ENCODE measurements at places on chromosomes 3 and 15. TPM values are rescaled to one million over a fixed set of nuclear protein-coding genes. Genes with fewer than 3 reads are reported as not detected.

DNA sequence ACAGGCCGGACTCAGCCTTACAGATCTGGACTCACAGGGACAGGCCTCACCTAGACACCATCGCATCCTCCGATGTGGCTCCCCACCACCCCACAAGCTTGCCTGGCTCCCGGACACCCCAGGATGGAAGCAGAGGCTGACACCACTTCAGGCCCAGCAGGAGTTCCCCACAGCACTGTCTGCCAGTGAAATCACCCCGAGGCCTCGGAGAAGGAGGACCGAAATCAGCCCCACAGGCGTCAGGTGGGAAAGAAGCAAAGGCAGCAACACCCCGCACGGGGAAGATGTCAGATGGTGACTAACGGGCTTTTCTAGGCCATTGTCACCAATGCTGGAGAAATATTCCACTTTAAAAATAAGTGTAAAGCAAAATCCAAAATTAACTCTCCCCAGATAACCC is 18.6 kb downstream of the ADCY5 start:
- no peak for DNase-seq

GRCh38 chr15:63369296-63369695 is 12.3 kb downstream of the CA12 start:
- DNase-seq, result no peak

The PRRT3 gene
- 3.0 TPM for total RNA-seq

DNA sequence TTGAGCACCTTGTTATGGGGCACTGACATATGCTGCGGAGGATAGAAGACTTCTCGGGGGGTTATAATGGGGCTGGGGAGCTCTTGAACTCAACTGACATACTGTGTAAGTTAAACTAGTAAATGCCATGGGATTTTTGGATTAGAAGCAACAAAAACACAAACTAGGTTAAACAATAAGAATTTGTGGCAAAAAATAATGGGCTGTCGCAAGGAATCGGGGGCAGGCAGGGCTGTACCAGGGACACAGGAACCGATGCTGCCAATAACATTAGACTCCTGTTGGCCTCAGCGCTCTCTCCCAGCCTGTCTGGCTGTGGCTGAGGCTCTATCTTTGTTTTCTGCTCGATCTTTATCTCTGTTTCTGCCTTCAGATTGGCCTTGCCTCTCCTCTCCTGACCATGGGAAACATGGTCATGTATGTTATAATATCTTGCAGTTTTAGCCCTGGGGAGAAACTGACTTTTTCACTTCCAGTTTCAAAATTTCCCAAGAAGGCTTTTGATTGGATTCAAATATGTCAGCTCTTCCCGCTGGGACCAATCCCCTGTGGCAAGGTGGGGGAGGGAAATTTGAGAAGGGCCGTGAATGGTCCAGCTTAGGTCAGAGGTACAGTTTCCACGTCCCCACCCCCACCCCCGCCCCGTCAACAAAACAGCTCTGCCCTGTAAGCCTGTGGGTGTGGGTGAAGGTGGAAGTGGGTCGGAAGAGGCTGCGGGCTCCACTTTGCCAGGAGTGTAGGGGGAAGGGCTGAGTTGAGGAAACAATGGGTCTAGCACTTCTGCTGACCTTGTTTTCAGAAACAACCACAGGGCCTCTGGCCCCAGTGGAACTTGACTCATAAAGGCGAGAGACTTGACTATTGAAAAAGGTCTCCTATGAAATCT is 161.1 kb upstream of the TBL1XR1 start:
- DNase-seq, result peak; percentile 82

DNA sequence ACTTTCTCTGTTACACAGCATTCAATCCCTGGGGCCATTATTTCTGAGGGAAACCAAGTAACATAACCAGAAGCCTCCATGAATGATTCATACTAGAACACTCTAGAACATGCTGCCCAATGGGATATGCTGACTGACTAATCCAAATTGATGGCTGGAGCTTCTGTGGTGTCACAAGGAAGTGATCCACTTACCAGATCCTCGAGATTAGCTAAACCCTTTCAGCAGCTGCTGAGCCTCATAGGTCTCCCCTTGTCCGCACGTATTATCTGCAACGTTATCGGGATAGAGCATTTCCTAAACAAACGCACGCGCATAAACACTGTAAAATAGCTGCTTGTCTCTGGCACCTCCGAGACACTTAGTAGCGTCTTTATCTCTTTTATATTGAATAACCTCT is 61.2 kb upstream of the PROK2 start:
- no peak for DNase-seq

GRCh38 chr3:188152660-188153436 is 1.1 kb upstream of the LPP start:
- DNase-seq, result peak; percentile 59

GRCh38 chr3:100001526-100002270 is 112.6 kb downstream of the FILIP1L start:
- DNase-seq, result no peak

DNA sequence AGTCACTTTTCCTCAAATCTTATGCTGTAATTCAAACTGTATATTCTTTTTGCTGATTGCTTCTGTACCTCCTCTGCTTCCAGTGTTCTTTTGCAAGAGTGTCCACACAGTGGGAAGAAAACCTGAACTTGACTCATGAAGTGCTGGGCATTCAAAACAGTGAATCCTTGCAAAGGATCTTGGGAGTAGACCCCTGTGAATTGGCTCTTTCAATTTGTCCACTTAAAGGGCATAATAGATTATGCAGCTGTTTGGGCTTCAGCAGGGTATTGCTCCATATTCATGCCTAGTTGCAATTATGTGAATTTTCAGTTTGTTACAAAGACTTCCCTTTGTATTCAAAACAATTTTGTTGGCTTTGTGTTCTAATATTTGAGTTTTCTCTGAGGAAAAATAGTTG is 11.4 kb downstream of the ZFAND6 start:
- DNase-seq, result no peak

GRCh38 chr3:151789853-151790463 is 24.0 kb upstream of the AADAC start:
- DNase-seq, result no peak

DNA sequence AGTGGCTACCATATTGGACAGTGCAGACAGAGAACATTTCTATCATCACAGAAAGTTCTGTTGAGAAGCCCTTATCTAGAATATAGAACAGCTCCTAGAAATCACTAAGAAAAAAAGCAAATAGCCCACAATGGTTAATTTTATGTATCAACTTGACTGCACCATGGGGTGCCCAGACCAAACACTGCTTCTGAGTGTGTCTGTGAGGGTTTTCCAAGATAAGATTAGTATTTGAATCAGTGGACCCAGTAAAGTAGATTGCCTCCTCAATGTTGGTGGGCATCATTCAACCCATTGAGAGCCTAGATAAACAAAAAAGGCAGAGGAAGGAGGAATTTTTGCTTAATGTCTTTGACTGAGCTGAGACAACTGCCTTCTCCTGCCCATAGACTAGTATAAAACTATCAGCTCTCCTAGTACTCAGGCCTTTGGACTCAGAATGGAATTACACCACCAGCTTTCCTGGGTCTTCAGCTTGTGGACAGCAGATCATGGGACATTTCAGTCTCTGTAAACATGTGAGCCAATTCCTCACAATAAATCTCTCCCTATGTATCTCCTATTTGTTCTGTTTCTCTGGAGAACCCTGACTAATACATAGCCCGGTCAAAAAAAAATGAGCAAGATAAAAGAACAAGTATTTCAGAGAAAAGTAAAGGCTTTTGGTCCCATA is 55.9 kb upstream of the OXTR start:
- DNase-seq, result no peak

The FOXB1 gene
- not detected for total RNA-seq

DNA sequence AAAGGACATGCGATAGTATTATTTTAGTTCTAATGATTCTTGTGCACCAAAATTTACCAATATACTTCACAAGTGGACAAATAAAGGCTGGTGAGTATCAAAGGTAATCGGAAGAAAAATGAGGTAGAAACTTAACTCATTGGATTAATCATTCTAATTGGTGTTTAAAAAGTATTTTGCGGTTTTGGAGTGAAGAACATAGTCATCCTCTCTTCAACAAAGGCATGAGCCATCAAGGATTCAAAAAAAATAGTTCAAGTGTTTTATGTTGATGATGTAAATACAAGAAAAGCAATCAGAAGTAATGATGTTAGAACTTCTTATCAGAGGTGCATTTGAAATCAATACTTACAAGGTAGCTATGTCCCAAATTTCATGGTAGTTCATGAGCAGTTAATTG is 221.5 kb downstream of the P3H2 start:
- DNase-seq, result no peak

The TOPAZ1 gene
- not detected for total RNA-seq

- DNase-seq, result no peak
Observed at GRCh38 chr3:108106031-108106430, 15.2 kb upstream of the CD47 start.

DNA sequence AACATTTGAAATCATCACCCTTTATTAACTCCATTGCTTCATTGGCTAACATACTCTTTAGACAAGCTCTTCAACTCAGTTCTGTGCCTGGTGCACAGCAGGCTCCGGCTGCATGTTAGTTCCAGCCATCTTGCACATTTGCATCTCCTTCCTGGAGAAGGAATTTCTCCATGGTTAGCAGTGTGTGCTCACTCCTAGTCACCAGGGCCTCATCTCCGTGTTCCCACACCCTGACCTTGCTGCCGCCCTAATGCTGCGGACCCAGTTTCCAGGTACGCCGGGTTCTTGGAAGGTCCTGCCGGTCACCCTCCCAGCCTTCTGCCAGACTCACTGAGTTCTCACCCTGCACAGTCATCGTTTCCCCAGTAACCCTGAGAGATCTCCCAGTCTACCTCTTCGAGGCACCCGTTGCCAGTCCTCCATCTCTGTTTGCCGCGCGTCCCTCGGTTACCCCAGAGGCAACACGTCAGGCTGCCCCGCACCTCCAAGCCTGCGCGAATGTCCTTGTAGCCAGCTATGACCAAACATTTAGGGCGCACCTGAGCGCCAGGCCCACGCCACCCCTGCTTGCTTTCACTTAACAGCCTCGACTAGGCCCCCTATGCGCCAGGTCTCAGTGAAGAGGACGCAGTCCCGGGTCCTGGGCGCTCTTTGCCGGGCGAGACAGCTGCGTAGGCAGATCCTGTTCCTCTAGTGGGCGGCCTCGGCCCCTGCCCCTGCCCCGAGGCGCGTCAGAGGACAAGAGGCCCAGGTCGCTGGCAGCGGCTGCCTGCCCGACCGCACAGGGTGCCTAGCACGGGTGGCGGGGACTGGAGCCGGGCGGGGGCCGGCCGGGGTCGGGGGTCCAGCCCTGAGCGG is 747 bp upstream of the ZNF592 start:
- DNase-seq, result peak; percentile 78

The PYGO1 gene
- 0.37 TPM for total RNA-seq
